ENCODE measurements at places on chromosomes 4 and X.

- DNase-seq, result peak; percentile 46
These were observed 24.9 kb downstream of the ALPK1 start for GRCh38 chr4:112321776-112322684.

DNA sequence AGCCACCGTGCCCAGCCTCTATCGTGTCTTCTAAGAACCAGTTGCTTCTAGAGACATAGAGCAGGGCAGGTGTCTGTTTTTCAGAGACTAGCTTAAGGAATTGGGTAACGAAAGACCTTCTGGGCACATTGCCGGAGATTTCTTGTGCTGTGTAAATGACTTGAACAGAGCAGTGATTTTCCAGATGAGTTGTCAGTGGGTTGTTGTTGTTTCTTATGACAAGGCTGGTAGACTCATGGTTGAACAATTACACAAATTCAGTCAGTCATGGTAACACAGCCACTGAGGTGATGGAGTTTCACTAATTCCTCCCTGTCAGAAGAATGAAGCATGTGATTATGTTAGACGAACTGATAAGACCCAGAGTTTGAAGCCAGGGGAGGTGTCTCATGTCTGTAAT lies 20.5 kb upstream of the DDX3X start:
- no peak for DNase-seq

- DNase-seq, result no peak
These were observed 39.3 kb downstream of the RTL9 start for GRCh38 chrX:110397904-110398303.

DNA sequence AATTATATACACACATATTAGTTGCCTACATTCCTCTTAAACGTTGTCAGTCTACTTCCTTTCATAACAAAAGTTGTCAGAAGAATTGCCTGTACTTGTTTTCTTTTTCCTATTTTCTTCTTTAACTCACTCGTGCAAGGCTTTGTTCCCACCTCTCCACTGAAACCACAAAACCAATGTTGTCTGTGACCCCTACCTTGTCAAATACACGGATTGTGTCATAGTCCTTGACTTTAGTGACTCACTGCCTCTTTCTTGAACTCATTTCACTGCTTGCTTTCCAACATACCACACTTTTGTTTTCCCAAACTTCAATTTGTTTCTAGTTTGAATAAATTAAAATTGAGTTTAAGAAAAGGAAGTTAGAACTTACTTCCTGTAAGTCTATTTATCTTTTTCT lies 283.9 kb upstream of the AGA start:
- DNase-seq, result no peak

GRCh38 chrX:96752781-96753180 lies 68.1 kb downstream of the DIAPH2 start:
- DNase-seq, result no peak

DNA sequence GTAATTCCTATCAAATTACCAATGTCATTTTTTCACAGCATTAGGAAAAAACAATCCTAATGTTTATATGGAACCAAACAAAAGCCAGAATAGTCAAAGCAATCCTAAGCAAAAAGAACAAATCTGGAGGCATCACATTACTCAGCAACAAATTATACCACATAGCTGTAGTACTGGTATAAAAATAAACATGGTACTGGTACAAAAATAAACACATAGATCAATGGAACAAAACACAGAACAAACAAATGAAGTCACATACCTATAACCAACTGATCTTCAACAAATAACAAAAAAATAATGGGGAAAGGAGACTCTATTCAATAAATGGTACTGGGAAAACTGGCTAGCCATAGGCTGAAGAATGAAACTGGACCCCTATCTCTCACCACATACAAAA lies 37.4 kb downstream of the PPA2 start:
- no peak for DNase-seq

- no peak for DNase-seq
These were observed 1.5 kb downstream of the BMP3 start for GRCh38 chr4:81031796-81032551.

DNA sequence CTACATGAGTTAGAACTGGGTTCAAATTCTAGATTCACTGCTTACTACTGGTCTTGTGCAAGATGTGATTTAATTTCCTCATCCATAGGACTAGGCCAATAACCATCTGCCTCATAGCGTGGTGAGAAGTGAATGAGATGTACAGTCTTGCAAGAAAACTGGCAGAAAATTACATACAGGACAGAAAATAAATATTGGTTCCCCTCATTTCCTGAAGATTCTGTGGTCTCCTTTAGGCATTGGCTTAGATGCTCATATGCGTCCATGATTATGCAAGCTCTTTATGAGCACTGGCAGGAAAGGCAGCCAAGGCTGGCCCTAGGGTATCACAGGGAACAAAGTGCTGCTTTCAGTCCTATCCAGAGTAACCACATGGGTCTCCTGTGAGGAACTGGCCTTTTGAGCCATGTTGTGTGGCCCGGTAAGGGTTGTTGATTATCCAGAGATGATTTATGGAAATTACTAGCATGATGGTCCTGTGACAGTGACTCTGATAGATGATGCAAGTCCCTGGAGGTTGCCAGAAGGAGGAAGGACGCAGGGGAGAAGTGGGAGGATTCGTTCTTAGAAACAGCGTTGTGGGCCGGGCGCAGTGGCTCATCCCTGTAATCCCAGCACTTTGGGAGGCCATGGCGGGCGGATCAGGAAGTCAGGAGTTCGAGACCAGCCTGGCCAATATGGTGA lies 9.9 kb upstream of the MOB1B start:
- no peak for DNase-seq

GRCh38 chr4:121582296-121582695 lies 114.5 kb downstream of the ANXA5 start:
- DNase-seq, result no peak

DNA sequence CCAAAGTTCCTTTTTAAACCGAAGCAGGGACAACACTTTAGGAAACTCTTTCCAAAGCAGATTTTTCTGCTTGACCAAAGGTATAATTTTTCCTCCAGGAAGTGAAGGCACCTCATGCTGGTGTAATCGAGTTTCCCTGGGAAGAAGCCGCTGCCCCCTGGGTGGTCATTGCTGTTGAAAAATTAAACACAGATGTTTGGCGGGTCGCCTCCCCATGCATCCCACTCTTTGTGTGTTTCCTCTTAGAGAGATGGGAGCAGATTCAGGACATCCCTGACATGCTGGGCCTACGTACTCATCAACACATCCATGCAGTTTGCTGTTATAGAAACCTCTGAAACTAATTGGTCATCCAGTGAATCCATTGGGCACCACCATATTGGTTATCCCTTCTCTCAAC lies 179.2 kb upstream of the HCCS start:
- DNase-seq, result no peak

DNA sequence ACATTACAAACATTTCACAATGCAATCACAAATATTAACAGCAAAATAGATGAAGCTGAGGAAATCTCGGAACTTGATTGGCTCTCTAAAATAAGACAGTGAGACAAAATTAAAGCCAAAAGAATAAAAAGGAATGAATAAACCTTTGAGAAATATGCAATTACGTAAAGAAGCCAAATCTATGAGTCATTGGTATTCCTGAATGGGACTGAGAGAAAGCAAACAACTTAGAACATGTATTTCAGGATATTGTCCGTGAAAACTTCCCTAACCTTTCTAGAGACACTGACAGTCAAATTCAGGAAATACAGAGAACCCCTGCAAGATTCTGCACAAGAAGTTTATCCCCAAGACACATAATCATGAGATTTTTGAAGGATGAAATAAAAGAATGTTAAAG lies 48.4 kb upstream of the SPANXN2 start:
- DNase-seq, result no peak

GRCh38 chrX:11766487-11766886 lies 8.4 kb downstream of the MSL3 start:
- no peak for DNase-seq

DNA sequence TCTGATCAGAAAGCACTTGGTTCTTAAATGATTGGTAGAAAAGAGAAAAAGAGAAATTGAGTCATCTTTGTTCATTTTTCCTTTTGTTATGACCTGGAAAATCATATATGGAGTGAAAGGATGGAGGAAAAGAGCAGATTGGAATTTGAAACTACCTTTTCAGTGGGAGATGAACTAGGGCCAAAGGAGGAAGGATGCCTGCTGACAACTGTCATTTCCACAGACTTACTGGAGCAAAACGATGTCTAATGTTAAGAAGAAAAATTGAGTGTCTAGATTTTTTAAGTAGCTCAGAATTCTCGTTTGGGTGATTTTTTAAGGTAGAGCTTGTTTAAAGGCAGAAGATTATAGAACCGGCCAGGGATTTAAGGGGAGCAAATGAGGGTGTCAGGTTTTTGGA lies 144.6 kb upstream of the KCNIP4 start:
- no peak for DNase-seq

DNA sequence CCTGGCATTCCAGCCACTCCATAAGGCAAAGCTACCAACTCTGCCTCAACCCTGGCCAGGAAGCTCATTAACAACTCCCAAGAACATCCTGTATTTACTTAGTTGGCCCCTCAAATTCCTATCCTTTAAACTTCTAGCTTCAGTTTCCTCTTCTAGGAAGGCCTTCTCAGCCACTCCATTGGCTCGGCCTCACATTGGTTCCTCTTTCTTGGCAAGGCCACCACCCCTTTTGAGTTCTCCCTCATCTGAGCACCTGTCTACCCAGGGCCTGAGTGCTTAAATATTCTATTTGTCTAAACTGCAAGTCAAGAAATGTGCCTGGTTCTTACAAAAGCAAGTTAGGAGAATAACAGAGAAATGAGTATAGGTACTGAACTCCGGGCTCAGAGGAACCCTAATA lies 10.0 kb downstream of the SMC1A start:
- DNase-seq, result no peak

GRCh38 chr4:188387179-188387791 lies 248.0 kb downstream of the TRIML1 start:
- DNase-seq, result no peak

GRCh38 chrX:55130481-55130880 lies 41.7 kb downstream of the PAGE2 start:
- DNase-seq, result no peak

GRCh38 chr4:158681629-158682028 lies 9.5 kb downstream of the ETFDH start:
- DNase-seq, result no peak

DNA sequence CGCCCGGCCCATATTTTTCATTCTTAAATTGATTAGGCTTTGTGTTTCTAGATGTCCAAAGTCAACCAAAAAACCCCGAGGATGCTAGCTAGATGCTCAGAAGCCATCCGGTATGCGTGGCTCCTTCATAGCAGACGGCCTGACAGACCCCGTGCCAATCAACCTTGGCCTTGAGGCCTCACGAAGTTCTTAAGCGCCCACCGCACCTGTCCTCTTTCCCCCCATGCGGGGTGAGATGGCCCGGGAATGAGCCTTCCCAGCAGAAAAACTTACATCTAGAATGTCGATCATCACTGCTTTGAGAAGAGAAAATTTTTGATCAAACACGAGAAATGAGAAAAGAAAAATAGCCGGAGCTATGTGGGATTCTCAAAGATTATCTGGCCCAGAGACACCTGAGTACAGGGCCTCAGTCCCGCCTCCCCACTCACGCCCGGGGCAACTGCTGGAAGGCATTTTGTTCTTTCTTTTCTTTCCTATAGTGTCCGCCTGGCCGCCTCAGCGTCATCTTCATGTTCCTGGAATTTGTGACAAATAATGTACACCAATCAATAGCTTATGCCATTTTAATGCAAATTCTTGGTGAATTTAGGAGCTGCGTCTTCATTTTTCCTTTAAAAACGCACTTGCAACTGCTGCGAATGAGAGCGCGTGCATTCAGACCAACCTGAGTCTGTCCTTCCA lies 1.6 kb upstream of the NAT8L start:
- DNase-seq, result no peak

GRCh38 chr4:187387739-187388138 lies 607.8 kb upstream of the ZFP42 start:
- no peak for DNase-seq

DNA sequence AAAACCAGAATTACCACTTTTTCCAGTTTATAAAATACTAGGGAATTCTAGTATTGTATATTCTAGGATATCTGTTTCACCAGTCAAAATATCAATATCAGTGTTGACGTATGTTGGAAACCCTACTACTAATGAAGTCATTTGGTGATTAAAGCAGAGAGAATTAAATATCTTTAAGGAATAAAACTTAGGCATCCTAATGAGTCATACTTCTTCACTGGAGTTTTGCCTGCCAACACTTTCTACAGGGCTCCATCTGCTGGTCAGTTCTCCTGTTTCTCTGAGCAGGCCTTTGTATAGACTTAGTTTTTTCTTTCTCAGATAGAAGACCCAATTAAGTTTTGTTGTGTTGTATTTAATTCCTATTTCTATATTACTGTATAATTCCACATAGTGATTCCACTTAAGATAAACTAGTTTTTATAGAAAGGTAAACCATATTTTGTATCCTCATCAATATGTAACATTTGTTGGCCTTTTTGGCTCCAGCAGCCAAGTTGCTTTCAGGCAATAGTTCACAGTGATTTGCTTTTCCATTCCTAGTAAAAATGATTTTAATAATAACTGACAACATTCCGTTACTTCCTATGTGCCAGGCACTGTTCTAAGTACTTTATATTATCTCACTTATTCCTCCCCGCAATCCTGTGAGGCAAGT lies 3.5 kb downstream of the AP1AR start:
- no peak for DNase-seq

DNA sequence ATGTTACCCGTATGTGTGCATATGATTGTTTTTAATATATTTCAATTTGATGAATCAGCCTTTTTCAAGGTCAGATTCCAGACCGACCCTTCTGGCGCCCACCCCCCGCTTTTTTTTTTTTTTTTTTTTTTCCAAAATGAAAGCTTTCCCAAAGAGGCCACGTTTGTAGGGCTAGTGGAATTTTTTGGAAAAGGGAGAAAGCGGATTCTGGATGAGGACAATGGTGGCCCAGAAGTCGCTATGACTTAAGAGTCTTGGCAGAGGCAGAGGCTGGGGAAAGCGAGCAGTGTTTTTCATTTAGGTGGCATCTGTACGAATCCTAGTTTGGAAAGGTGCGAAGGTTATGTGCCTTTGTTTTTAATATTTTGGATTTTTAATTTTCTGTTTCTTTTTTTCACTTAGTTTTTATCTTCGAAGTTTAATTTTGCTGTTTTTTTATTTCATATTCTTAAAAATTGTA lies 14.6 kb downstream of the NDUFB11 start:
- DNase-seq, result no peak

GRCh38 chr4:1531683-1532548 lies 125.7 kb upstream of the NKX1-1 start:
- no peak for DNase-seq

DNA sequence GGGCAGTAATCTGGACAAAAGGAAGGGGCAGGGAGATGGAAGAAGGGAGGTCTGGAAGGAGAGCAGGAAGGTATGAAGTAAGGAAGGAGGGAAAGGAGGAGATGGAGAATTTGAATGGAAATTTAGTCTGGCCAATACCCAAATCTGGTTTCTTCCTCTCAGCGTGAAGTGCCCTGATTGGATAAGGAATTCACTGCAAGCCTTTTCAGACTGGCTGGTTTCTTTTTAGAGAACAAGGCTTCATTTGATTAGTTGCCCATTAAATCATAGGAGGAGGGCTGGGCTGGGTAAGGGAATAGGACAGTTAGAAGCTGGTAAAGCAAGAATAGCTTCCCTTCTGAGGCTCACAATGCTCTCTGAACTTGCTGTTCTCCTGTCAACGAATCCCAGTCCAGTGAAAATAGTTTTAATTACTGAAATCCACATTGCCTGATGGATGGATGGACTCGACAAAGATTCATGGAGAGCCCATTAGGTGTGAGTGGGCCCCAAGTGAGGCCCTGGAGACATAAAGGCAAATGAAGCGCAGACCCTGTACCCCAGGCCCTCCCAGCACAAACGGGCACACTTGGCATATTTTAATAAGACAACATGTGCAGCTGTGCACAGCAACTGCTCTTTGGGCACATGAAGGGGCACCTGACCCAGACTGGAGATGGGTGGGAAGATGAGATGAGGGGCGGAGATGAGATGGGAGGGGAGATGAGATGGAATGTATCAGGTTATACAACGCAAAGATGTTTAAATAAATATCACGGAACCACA lies 347.1 kb upstream of the GATB start:
- DNase-seq, result no peak

Measured in activated T-helper 1 cell treated with Interleukin-2 at 50 U/mL for 16 hours (primary cell).